Activated CD4-positive, alpha-beta T cell treated with anti-CD3 and anti-CD28 coated beads, Interleukin-2, amount 10 ng/mL, durations not matched to agents 24 days and 14 days (primary cell): ENCODE measurements at places on chromosomes 6 and 20.

- DNase-seq = peak; percentile 48
Measured at GRCh38 chr20:9408422-9409300, 105.7 kb upstream of the LAMP5 start.

- no peak for DNase-seq
Measured at GRCh38 chr6:165060720-165061119, 248.7 kb downstream of the C6orf118 start.

DNA sequence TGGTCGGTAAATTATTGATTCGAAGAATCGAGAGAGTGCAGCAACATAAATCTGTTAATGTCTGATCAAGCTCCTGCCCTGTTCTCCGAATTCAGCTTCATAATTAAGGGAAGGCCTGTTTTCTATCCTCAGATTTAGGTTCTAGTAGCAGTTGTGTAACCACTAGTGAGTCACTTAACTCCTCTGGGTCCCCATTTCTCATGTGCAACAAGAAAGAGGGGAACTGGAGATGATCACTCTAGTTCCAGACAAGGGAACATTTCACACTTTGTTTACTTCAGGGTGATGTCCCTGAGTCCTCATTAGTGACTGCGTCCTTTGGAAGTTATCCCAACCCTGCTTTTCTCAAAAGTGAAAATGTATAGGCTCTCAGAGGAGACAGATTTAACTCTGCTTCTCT, 68.1 kb upstream of the RNF146 start:
- DNase-seq = no peak

GRCh38 chr6:131029626-131030297, 33.3 kb downstream of the EPB41L2 start:
- no peak for DNase-seq

DNA sequence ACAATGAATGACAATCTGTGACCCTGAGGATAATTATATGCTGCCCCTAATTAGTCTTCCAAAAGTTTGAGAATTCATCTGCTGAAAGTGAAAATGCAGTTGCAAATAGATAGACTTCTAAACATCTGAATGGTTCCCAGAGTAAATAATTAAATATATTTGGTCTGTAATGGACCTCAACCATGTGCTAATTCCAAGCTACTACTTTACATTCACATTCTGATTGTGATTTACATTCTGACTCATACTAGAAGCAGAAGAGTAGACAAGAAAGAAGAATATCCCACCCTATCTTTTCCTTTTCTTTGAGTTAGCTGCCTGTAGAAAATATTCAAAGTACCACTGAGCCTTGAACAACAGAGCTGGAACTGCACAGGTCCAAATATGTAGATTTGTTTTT, 80.8 kb downstream of the PTPRK start:
- DNase-seq = no peak

GRCh38 chr6:13229205-13230085, 98.9 kb downstream of the TBC1D7 start:
- peak; percentile 57 for DNase-seq

- DNase-seq = no peak
Measured at GRCh38 chr6:158408552-158409130, 96.4 kb downstream of the TULP4 start.

DNA sequence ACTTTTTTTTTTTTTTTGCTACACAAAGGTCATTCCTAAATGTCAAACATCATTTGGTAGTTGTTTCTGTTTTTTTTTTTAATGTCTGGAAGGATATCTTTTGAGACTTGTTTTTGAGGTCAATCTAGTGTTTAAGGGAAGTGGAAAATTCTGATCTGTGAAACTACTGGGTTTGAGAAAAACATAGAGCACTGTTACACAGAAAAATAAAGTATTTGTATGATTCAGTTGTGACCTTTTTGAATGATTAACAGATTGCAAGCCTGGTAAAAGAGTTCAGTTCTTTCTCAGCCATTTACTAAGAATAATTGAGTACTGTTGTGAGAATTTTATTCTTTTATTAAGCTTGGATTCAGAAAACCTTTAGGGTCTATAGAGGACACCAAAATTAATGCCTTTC, 276.7 kb downstream of the ADGRB3 start:
- DNase-seq = no peak

DNA sequence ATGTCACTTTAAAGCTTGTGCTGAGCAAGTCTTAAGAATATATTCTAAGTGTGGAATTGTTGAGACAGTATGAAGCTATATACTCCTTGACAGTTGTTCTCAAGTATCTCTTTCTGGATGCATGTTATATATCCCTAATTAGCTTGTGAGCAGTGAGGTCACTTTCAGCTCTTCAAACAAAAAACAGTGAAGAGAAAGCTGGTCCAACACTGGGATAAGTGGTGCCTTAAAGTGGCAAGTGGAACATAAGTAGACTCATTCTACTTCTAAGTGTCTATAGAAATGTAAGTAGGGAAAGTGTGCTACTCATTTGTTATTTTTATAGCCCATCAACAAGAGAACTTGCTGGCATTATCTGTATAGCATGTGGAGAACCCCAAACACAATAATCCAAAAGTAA, 133.1 kb upstream of the BACH2 start:
- no peak for DNase-seq

- DNase-seq = no peak
Measured at GRCh38 chr6:34559651-34560365, 3.7 kb upstream of the SPDEF start.

GRCh38 chr6:92521553-92521952, 897.8 kb downstream of the EPHA7 start:
- no peak for DNase-seq

DNA sequence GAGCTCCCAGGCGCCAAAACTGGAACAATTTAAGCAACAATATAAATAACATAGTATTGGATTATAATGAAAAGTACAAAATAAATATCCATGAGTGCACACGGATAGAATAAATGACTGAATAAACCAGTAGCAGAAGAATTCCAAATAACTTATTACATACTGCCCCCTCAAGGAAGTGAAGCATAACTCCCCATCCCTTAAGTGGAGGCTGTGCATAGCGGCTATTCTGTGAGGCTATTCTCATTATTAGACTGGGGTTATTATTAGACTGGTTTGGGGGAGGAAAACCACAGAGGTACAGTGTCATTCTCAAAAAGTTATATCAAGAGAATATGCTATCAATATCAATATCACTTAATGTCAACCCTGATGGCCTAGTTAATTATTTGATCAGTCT, 94.4 kb upstream of the SIRPA start:
- DNase-seq = no peak
